ENCODE measurements at places on chromosomes 6 and 20.

GRCh38 chr6:138428944-138429598 is 25.0 kb downstream of the HEBP2 start:
- DNase-seq, result peak; percentile 34

- no peak for DNase-seq
These were observed 217.1 kb downstream of the ALDH8A1 start for GRCh38 chr6:134732763-134733162.

- DNase-seq, result no peak
These were observed 453.5 kb upstream of the SULF2 start for GRCh38 chr20:48238781-48239180.

DNA sequence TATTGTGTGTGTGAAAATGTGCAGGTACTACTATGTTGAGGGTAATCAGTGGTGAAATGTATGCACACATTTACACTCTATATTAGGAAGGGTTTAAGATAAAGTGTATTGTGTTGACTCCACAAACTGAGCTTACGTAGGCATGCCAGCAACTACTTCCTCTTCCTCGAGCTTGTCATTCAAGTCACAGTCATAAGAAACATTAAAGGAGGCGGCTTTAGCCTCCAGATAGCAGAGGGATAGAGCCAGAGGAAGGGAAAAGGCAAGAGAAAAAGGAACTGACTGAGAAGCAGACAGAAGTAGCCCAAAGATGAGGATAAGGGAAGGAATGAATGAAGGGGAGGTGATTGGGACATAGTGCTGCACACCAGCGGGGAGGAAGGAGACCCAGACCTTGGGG is 55.2 kb downstream of the SMLR1 start:
- DNase-seq, result no peak

DNA sequence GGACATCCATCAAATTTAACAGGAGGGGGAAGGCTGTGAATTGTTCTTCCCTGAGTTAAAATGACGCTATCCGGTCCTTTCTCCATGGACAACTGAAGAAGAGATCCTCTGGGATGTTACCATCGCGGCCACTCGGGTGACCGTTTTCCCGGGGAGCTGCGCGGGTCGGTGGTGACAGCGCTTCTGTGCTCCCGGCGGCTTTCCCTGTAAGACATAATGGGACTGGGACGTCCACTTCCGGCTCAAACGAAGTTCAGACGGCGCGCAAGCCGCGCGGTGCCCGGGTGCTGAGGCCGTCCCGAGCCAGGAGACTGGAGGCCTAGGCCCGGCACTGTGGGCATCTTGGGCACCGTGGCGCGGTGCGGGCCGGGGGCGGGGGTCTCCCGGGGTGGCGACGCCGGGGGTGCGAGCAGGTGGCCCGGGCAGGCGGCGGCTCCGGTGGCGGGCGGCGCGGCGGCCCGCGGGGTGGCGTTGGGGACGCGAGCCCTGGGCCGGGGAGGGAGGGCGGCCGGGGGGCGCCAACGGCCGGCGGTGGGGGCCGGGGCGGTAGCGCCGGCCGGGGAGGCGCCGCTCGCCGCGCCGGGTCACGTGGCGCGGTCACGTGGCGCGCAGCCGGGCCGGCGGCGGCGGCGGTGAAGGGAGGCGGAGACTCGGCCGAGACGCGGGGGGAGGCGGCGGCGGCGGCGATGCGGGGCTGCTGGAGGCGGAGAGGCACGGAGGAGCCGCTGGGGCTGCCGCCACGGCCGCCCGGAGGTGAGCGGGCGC is 63.6 kb downstream of the GTF2H5 start:
- DNase-seq, result no peak

DNA sequence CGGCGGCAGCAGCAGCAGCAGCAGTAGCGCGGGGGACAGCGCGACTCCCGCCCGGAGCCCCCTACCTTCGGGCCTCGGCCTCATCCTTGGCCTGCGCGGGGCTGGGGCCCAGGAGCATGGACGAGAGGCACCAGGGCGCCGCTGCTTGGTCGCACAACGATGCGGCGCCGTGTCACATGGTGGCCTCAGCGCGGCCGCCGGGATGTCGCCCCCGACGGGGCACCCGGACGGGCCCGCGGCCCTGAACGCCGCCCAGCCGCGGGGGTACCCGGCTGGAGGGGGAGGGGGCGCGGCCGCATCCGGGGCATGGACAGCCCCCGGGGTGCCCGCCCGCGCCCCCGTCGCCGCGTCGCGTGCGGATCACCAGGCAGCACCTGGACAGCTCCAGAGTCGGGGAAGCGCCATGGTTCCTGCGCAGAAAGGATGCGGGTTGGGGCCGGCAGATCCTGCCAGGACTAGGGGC is 57.1 kb downstream of the CDH22 start:
- no peak for DNase-seq

GRCh38 chr6:2863901-2864300 is 22.2 kb upstream of the SERPINB1 start:
- no peak for DNase-seq

GRCh38 chr6:128918886-128919285 is 35.9 kb downstream of the LAMA2 start:
- DNase-seq, result no peak

DNA sequence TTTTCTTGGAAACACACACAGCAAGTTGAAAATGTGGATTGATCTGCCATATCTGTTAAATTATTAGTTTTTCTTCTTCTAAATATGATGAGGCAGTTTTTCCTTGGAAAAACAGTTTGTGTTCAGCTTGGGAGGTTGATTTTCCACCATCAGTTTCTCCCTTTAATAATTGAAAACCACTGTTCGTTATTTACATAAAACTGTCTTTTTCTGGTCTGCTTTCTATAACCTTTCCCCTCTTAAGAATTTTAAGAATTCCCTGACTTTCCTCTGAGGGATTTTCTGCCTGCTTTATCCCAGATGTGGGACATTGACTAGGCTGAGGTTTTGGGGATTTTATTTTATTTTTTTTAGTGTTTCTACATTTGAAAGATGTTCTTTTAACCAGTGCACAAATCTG is 27.2 kb downstream of the DSE start:
- DNase-seq, result no peak

DNA sequence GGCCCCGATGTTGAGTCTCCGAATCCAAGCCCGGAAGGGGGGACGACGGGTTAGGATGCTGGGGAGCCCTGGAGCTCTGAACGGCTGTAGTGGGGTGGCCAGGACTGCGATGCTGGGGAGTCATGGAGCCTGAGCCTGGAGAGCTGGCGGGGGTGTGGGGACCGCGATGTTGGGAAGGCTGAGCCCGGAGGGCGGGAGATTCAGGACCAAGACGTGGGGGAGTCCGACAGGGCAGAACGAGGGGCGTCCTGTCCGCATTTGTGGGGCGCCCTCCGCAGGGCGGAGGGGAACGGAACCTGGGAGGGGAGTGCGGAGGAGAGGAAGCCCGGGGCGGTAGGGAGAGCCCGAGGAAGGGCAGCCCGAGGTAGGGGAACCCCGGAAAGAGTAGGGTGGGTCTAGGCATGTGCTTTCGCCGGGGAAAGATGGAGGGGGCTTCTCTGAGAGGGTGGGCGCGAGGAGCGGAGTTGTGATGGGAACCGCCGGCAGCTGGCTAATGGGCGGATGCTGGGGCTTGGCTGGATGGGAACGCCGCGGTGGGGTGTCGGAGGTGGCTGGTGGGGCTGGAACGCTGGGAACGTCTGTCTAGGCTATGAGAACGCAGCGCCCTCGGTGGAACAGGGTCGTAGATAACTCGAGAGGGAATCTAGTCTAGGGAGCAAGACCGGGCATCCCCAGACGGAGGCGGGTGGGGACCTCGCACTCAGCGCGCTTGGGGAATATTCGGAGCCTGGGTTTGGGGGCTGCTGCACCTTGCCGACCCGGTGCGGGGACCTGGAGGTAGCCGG is 684 bp downstream of the PAQR8 start:
- no peak for DNase-seq

DNA sequence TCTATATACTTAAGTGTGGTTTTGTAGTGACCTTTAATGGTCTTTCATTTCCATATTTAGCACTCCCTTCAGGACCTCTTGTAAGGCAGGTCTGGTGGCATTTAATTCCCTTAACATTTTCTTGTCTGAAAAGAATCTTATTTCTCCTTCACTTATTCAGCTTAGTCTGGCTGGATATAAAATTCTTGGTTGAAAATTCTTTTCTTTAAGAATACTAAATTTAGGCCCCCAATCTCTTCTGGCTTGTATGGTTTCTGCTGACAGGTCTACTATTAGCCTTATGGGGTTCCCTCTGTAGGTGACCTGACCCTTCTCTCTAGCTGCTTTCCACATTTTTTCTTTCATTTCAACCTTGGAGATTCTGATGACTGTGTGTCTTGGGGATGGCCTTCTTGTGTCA is 236.9 kb downstream of the THBS2 start:
- no peak for DNase-seq

GRCh38 chr6:164415832-164416563 is 893.4 kb downstream of the C6orf118 start:
- no peak for DNase-seq

GRCh38 chr20:56111961-56112730 is 106.8 kb upstream of the CBLN4 start:
- DNase-seq, result no peak

DNA sequence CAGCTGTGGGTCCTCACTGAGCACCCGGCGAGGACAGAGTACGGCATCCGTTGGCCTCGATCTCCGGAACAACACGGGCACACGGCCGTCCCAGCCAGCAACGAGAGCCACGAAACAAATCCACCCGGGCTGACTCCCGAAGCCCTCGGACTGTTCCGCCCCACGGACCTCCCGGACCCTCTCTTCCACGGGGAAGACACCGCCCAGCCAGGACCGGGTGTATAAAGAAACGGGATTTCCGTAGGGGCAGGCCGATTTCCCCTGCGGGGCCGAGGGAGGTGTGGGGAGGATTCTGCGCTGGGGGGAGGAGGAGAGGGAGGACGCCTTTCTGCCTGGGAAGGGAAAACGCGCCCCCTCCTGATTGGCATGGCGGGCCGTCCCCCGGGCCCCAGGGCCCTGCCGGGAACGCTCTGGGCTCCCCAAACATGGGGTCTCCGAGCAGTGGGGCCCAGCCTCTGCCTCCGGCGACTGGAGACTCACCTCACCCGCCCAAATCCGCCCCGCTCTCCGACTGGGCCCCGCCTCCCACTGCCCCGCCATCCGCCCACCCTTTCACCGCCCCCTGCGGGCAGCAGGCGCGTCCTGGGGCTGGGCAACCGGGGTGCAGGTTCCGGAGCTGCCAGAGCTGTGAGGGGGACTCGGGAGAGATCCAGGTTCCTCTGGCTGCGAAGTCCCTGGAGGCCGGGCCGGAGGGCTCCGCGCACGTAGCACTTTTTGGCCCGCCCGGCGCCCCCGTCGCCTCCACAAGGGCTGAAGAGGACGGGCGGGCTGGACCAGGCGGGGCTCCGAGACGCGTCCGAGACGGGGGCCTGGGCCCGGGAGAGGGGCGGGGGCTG is 679 bp upstream of the PPDPF start:
- no peak for DNase-seq

DNA sequence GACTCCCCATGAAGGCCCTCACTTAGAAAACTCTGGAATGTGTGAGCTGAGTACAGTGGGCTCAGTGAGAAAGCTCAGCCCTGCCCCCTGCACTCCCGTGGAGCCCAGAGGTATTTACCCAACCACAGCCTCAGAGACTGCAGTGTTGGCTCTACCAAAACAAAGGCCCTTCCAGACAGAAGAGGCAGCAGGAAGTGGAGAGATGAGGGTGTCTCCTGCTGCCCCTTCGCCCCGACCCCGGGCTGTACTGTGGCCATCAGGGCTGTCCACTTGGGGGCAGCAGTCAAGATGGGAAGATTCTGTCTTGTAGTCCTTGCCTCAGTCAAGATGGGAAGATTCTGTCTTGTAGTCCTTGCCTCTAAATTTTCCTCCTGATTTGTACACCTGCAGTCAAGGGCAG is 341.3 kb downstream of the TAF4 start:
- no peak for DNase-seq

- no peak for DNase-seq
These were observed 175.9 kb downstream of the ZDHHC14 start for GRCh38 chr6:157556671-157557430.

DNA sequence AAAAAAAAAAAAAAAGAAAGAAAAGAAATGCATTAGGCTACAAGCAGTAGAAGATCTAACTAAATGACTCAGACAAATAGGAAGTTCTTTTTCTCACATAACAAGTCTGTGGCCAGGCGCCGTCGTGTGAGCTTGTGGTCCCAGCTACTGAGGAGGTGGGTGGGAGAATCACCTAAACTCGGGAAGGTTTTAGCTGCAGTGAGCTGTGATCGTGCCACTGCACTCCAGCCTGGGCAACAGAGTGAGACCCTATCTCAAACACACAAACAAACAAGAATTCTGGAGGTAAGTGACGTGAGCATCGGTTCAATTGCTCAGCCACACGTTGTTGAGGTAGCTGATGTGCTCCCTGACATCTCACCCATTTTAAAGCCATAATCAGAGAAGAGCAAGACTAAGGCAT is 37.9 kb upstream of the SLC23A2 start:
- no peak for DNase-seq

DNA sequence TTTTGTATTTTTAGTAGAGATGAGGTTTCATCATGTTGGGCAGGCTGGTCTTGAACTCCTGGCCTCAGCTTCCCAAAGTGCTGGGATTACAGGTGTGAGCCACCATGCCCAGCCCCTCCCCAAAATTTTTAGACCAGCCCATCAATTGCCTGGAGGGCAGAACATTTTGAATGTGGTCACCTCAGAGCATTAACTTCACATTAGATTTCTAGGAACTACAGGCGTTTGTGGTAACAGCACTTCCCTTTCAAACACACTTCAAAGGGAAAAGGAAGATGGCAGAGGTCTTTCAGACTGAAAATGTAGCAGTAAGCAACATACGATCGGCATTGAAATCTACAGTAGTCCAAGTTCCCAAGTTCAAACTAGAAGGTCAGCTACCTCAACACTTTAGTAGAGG is 12.3 kb upstream of the SLA2 start:
- DNase-seq, result no peak

DNA sequence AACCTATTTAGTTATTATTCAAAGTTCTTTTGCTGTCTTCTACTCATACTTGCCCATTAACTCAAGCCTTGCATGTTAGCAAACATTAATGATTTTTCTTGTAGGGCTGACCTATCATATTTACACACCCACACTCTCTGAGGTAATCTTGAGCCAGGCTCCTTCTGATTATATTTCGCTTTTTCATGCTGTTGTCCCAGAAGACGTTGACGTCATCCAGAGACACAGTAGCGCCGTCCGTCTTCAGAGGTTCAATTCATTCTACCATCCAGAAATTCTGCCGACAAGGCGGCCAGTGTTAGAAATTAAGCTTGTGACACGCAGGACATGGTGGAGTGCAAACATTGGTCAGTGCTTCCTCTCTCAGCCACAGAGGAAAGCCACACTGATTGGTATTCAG is 584.7 kb downstream of the BMP2 start:
- DNase-seq, result no peak

GRCh38 chr20:34634392-34634791 is 42.5 kb downstream of the PIGU start:
- DNase-seq, result no peak

- no peak for DNase-seq
These were observed 780 bp downstream of the ZCCHC3 start for GRCh38 chr20:297925-298775.
